ENCODE measurements at places on chromosomes 1 and 21. TPM values are rescaled to one million over a fixed set of nuclear protein-coding genes. Genes with fewer than 3 reads are reported as not detected.

DNA sequence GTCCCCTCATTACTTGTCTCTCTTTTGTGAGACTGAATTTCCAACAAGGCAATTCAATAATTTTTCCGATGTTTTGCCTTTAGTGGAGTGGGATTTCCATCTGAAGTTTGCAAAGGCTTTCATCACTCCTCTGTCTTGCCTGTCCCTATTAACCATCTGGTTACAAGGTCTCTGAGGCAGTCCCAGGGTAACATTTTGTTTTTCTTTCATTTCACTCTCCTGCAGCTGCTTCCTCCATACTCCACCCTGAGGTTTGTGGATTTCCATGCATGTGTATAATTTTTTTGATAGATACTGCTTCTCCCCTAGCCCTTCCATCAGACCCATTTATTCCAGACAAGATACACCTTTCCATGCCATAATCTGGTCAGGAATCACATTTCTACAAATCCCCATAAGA, 366.8 kb downstream of the PTBP2 start:
- peaks cover 25% of the 10 kb centered on the region for H3K4me1 ChIP-seq
- no peak overlapping the region for H3K4me3 ChIP-seq
- peaks cover 10% of the 10 kb centered on the region for H3K36me3 ChIP-seq

DNA sequence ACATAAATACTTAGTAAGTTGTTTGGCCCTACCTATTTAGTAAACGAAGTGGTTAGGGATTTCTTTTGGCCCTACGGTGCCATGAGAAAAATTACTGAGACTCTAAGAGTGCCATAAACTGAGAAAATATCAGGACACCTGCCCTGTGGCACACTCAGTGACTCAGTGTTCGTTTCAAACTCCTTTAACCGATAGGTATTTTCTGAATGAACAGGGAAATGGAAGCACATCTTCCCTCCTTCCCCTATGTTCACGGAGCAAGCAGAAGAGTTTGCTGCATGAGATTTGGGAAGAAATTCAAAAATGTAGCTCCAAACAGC, 134.2 kb downstream of the KAZN start:
- H3K27me3 ChIP-seq = peaks cover 7% of the 10 kb centered on the region
- H3K4me1 ChIP-seq = peaks cover 16% of the 10 kb centered on the region
- no peaks in the 10 kb centered on the region for H3K36me3 ChIP-seq
- no peak overlapping the region for H3K4me3 ChIP-seq
- peak overlapping the region; percentile 46 for H3K27ac ChIP-seq

The AGBL4 gene
- not detected for total RNA-seq

- H3K27me3 ChIP-seq = no peaks in the 10 kb centered on the region
- H3K36me3 ChIP-seq = peaks cover 29% of the 10 kb centered on the region
- no peak overlapping the region for H3K4me3 ChIP-seq
- peaks cover 52% of the 10 kb centered on the region for H3K4me1 ChIP-seq
Measured at GRCh38 chr1:183836598-183836997, 31.7 kb downstream of the RGL1 start.

The TNFRSF1B gene
- 7.4 TPM for total RNA-seq

The DNAJC28 gene
- total RNA-seq = 2.1 TPM

The ASCL5 gene
- total RNA-seq = not detected

The PRDM15 gene
- total RNA-seq = 11.4 TPM

DNA sequence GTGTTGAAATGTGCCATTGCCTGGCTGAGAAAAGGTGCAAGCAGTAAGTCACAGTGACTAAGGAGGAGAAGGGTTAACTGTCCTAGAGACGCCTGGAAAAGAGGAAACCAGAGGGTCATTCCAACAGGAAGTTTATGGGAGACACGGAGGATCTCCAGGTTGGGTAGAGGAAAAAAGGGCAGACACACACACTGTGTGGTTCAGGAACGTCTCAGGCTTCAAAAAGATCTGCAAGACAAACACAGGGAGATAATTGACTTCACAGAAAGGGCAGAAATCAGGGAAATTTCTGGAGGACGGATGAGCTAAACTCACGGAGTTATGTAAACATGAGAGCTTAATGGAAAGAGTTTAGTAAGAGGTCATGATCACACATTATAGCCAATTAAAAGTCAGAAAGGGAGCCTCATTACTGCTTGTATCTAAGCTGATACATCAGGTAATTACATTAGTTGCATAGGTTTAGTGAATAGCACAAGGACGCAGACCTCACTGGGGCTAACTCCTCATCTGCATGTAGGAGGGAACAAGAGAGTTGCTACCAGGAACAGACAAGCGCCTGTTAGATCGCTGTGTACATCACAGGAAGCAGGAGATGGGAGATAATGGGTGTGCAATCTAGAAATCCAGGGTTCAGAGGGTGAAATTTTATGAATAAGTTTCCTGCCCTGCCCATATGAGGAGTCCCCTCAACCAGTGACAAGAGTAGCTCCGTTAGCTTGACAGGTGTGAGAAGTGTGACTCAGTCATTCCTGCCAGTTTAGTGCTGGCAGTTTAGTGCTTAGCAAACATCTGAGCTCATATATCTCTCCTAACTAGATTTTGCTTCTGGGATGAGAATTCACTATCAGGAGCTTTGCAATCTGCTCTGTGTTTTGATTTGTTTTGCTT, 96.6 kb upstream of the TNR start:
- DNase-seq = no peak
- peaks cover 31% of the 10 kb centered on the region for H3K27me3 ChIP-seq
- no peaks in the 10 kb centered on the region for H3K36me3 ChIP-seq

DNA sequence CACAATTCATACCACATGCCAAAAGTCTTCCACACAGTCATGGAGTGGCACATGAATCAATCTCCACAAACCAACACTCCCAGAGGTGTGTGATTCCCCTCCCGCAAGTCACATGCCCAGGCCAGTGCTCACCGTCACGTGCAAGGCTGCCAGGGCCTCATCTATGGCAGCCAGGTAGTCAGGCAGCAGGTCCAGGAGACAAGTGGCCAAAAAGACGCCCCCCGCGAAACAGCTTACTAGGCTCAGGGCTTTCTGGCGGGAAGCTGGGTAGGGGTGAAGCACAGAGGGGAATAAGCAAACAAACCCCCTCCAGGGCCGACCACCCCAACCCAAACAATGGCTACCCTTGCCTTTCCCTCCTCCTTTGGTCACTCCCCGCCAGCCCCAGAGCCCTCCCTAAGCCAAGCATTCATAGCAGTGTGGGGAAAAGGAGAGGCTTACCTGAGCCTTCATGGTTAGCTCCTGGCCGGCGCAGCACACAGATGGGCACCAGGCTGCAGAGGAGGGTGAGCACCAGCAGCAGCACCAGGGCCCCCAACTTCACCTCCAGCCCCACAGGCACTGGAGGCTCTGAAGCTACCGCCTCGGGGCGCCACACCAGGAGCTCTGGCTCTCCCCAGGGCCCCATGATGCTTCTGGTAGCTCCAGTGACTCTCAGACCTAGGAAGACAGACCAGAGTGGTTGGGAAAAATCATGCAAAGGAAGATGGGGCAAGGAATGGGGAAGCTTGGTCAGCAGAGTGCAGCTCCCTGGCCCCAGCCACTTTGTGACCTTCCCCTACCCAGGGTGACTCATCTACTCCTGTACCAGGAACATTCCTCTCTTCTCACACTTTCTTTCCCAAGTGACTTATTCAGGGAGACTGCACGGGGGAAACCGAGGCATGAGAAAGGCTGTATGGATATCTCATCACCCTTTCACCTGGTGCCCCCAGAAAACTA, 978 bp downstream of the SLC39A1 start:
- H3K27me3 ChIP-seq = no peaks in the 10 kb centered on the region
- no peak for DNase-seq
- peak overlapping the region; percentile 85 for H3K4me3 ChIP-seq
- peaks cover 62% of the 10 kb centered on the region for H3K4me1 ChIP-seq

The INSRR gene
- 0.08 TPM for total RNA-seq

GRCh38 chr1:111082421-111083203, 57.3 kb downstream of the DRAM2 start:
- H3K27me3 ChIP-seq = peaks cover 3% of the 10 kb centered on the region
- H3K4me1 ChIP-seq = peaks cover 24% of the 10 kb centered on the region
- DNase-seq = no peak
- H3K4me3 ChIP-seq = no peak overlapping the region
- H3K27ac ChIP-seq = peak overlapping the region; percentile 33
- H3K36me3 ChIP-seq = peaks cover 2% of the 10 kb centered on the region

The SELL gene
- not detected for total RNA-seq

DNA sequence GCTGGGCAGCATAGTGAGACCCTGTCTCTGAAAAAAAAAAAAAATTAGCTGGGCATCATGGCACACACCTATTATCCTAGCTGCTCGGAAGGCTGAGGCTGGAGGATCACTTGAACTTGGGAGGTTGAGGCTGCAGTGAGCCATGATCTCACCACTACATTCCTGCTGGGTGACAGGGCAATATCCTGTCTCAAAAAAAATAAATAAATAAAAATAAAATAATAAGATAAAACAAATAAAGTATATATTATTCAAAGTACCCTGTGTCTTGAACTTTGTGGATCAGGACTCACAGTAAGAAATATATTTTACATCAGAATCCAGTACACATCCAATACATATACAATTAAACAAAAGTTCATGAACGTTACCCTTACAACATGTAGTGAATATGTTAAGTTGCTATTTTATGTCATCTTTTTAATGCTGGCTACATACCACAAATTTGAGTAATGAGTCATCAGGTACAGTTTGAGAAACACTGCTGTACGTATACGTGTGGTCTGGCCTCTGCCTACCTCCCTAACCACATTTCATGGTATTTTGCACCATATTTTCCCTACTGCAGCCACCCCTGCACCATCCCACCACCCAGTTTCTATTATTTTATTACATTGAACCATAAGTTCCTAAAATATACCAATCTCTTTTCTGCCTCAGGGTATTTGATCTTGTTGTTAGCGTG, 4.4 kb downstream of the NME7 start:
- DNase-seq = no peak
- peak overlapping the region; percentile 76 for H3K27ac ChIP-seq
- peaks cover 4% of the 10 kb centered on the region for H3K36me3 ChIP-seq
- no peaks in the 10 kb centered on the region for H3K27me3 ChIP-seq

- H3K27me3 ChIP-seq = no peaks in the 10 kb centered on the region
- H3K27ac ChIP-seq = peak overlapping the region; percentile 52
- peaks cover 7% of the 10 kb centered on the region for H3K36me3 ChIP-seq
- DNase-seq = no peak
Measured at GRCh38 chr1:53015508-53015860, 46.5 kb upstream of the PODN start.

GRCh38 chr21:39681257-39681656, 63.7 kb upstream of the IGSF5 start:
- no peak for DNase-seq
- H3K36me3 ChIP-seq = no peaks in the 10 kb centered on the region
- H3K4me3 ChIP-seq = no peak overlapping the region
- H3K4me1 ChIP-seq = no peaks in the 10 kb centered on the region
- H3K27me3 ChIP-seq = no peaks in the 10 kb centered on the region

The ATAD3C gene
- total RNA-seq = 0.44 TPM

DNA sequence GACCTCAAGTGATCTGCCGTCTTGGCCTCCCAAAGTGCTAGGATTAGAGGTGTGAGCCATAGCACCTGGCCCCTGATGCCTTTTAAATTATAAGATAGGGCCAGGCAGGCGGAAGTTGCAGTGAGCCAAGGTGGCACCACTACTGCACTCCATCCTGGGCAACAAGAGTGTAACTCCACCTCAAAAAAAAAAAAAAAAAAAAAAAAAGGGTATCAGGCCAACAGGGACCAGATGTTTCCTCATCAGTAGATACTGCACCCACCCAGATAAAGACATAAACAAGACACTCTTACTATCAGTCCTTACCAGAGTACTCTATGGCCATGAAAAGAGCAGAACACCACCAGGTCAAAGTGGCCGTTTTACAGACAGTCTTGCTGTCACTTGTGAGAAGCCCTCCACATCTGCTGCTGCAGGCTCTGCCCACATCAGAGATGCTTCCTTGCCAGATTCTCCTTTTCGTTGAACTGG, 3.3 kb downstream of the C21orf58 start:
- no peak overlapping the region for H3K4me3 ChIP-seq
- H3K27me3 ChIP-seq = no peaks in the 10 kb centered on the region
- DNase-seq = no peak
- H3K36me3 ChIP-seq = no peaks in the 10 kb centered on the region
- no peak overlapping the region for H3K27ac ChIP-seq

DNA sequence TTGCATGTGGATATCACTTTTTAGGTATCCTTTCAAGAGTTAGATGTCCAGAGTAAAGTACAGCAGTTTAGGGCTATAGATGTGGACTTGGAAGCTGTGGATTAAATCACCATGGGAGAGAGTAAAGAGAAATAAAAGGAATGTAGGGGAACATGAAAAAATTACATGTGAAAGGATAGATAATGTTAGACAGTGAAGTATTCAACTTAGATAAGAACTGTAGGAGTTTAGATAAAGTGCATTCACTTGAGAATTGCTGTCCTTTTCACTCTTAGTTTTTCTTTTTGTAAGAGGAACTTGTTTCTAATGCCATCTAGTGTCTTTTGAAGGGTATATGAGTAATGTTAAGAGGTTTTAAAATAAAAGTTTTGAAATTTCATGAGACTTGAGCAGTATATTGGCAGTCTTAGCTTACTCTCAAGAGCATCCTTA, 40.1 kb downstream of the MAST2 start:
- H3K36me3 ChIP-seq = peaks cover 2% of the 10 kb centered on the region
- H3K4me1 ChIP-seq = peaks cover 13% of the 10 kb centered on the region
- no peak for DNase-seq
- H3K4me3 ChIP-seq = no peak overlapping the region
- H3K27me3 ChIP-seq = no peaks in the 10 kb centered on the region
- H3K27ac ChIP-seq = peak overlapping the region; percentile 6

The GPR157 gene
- 4.1 TPM for total RNA-seq

The PLPPR4 gene
- 5.5 TPM for total RNA-seq

- H3K27me3 ChIP-seq = peaks cover 37% of the 10 kb centered on the region
- no peak overlapping the region for H3K27ac ChIP-seq
- no peaks in the 10 kb centered on the region for H3K4me1 ChIP-seq
- H3K4me3 ChIP-seq = no peak overlapping the region
- no peaks in the 10 kb centered on the region for H3K36me3 ChIP-seq
- DNase-seq = no peak
Measured at GRCh38 chr1:110524311-110525248, 5.6 kb upstream of the KCNA10 start.

The AGMAT gene
- 0.19 TPM for total RNA-seq

DNA sequence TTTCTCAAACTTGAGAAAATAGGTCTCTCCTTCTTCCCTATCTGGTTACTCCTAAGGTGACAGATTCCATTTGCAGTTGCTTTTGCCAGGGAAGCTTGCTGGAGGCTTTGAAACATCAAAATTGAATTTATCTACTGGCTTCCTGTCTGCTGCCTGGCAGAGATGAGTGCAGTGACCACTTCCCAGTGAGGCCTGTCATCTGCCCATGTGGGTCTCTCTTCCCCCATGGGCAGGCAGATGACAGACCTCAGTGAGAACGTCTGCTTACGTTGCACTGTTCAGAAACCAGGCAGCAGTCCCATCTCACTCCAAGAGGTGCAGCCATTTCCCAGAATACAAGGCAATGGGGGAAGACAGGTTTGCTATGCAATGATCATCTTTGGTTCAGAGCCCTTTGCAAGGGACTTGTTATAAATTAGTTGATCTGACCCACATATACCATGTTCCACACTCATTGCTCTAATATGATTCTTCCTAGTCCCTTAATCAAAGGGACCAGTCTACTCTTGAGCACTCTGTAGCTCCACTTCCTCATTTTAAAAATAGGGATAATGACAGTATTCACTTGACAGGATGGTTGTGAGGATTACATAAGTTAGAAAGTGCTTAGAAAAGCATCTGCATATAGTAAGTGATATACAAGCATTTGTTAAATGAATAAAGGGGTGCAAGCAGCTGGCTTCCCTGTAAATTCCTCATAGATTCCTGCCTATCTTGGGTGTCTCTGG, 10.6 kb downstream of the PGBD5 start:
- peaks cover 47% of the 10 kb centered on the region for H3K27me3 ChIP-seq
- no peaks in the 10 kb centered on the region for H3K4me1 ChIP-seq
- H3K36me3 ChIP-seq = no peaks in the 10 kb centered on the region
- H3K4me3 ChIP-seq = no peak overlapping the region

Data from osteocyte (in vitro differentiated cells).